ENCODE measurements at places on chromosomes 11 and 22.

GRCh38 chr11:64887757-64888405, 9.5 kb upstream of the EHD1 start:
- DNase-seq = no peak

GRCh38 chr11:11445441-11446185, 92.6 kb upstream of the CSNK2A3 start:
- no peak for DNase-seq

GRCh38 chr11:21931436-21932101, 261.3 kb upstream of the ANO5 start:
- no peak for DNase-seq

GRCh38 chr22:32355760-32356159, 1.9 kb upstream of the RFPL3 start:
- DNase-seq = no peak

DNA sequence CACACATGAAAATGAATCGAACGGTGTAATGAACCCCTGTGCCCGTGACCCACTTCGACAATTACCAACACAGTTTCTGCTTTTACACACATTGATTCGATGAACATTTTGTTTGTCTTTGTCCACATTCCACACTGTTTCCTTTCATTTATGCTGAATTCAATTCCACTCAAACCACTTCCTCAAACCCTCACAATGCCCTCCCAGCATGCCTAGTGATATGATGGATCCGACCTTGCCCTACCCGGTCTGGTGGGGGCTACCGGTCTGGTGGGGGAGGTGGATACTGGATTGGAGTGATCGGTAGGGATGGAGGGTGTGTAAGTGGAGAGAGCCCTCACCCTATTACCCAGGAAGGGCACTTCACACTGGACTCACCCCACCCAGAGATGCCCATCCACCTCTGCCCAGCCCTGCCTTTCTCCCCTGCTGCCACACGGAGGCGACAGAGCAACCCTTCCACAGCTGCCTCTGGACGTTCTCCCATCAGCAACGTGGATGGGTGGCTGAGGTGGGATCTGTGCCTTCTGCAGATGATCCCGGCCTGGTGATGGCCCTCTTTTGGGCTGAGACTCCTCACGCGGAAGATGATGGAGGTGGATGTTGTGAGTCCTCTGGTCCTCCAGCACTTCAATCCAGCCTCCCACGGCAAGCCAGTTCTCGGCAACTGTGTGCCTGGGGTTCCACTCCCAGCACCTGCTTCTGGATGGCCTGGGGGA, 33.0 kb upstream of the P2RY2 start:
- DNase-seq = no peak

DNA sequence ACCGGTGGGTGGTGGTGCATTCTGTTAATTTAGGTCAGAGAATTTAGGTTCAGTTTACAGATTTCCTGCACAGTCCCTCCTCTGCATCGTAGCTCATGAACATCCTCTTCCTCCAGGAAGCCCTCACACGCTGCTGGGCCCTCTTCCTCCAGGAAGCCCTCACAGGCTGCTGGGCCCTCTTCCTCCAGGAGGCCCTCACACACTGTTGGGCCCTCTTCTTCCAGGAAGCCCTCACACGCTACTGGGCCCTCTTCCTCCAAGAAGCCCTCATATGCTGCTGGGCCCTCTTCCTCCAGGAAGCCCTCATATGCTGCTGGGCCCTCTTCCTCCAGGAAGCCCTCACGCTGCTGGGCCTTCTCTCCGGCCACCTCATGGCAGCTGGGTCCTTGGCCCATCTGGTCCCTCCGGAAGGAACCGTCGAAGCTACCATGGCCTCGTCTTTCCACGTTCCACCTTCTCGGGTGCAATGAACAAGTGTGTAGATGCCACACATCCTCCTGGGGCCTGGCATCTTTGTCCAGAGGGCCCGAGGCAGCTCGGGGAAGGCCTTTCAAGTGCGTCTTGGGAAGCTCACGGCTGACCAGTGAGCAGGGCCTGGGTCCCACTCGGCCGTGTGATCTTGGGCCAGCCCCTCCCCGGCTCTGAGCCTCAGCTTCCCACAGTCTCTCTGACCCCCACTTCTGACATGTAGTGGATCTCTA, 58.9 kb upstream of the PPARA start:
- DNase-seq = no peak

DNA sequence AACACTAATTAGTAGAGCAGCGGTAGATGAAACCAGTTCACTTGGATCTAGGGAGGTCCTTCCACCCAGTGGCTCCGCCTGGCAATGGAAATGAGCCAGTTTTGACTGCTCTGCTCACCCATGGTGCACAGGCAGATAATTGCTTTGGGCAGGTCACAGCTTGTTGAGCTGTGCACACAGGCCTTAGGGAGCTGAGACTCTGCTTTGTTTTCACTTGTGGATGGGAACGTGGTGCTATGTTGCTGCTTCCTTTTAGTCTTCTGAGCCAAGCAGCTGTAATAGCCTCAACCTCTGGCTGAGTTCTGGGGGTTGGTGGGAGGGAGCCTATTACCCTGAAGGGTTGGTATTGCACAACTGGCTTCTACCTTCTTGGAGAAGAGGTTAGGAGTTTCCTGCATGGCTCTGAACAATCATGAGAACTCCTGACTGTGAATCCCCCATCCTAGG, 262.3 kb upstream of the MTNR1B start:
- DNase-seq = peak; percentile 1

DNA sequence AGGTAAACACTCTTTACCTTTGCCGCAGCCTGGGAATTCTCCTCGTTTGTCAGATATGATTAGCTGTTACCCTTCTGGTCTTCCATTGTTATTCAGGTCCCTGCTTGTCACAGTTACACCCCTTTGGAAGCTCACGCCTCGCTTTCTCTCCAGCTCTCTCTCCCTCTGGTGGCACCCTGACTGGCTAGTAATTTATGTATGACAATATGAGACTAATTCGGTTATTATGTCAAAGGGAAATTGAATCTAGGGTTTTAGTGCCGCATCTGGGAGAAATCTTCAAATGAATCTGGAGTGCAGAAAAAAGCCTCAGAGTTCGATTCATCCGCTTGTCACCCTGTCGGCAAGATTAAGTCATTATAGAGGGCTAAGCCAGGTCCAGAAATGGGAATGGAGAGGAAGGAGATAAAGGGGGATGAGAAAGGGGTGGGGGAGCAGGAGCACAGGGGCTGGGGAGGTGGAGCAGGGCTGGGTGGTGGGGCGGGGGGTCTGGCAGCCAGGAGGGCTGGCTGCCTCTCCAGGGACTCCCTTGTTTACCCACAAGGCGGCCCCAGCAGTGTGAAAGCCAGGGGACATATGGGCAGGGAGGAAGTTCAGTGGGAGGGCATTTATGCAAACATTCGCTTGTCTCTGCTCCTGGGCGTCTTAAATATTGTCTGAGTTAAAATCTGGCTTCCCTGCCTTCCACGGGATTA, 179.0 kb upstream of the NECTIN1 start:
- DNase-seq = no peak

- no peak for DNase-seq
Observed at GRCh38 chr11:31805037-31805628, 6.0 kb downstream of the PAX6 start.

DNA sequence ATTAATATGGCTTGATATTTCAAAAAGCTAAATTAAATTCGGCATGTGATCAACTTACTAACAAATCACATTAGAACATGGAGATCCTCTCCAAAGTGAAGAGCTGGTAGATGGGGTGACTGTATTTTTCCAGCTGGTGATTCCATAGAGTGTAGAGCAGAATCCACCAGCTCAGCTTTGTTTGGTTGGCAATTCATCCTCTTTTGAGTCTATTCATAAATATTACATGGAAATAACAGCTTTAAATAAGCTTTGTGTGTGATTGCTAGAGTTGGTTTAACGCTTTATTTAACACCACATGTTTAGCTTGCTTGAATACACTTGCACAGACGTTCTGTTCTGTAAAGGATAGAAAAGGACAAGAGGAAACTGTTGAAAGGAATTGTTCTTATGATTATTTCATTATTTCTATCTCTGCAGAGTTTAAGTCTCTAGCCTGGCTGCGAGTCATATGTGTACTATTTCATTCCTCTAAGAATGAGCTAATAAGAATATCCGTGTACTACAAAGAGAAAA, 738.3 kb upstream of the KIRREL3 start:
- no peak for DNase-seq

- no peak for DNase-seq
Observed at GRCh38 chr22:26766510-26767350, 109.3 kb downstream of the MIAT start.

DNA sequence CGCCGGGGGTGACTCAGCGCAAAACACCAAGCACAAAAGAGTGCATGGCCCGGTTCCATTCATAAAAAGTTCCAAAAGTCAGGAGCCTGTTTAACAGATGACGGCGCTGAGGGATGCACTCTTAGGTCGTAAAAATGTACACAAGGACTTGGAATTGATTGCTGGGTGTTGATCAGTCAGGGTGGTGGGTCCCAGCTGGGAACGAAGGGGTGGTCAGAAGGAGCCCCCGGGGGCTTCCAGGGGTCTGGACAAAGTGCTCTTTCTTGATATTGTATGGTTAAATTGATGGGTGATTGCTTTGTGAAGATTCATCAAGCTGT, 20.7 kb downstream of the IFITM10 start:
- DNase-seq = no peak

DNA sequence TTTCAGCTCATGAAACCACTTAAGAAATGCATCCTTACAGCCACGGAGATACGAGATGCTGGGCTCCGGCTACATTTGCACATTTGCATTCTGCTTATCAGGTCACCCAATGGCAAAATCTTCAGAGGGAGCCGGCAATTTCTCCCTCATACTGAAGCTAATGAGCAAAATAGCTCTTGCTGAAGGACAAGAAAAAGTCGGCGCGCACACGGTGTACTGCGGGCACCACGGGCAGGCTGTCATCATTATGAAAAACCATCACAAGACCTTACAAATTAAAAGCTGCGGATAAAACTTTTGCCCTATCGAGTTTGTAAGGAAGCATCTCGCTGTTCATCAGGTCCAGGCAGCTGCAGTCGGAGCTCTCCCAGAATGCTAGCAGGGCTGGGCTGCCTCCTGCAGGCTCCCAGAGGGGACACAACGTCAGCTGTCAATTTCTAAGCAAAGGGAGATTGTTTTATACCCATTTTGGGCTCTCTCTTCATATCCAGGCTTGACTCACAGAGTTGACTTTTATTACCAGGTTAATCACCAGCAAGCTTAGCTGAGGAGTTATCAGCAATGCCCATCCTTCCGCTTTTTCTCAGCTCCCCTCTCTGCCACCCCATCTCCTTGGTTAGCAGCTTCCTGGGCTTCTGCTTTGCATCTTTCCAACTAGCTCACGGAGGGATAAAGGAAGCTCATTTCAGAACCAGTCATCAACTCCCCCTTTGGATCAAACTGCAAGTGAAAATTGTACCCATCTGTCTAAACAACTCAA, 375.1 kb downstream of the OPCML start:
- no peak for DNase-seq

DNA sequence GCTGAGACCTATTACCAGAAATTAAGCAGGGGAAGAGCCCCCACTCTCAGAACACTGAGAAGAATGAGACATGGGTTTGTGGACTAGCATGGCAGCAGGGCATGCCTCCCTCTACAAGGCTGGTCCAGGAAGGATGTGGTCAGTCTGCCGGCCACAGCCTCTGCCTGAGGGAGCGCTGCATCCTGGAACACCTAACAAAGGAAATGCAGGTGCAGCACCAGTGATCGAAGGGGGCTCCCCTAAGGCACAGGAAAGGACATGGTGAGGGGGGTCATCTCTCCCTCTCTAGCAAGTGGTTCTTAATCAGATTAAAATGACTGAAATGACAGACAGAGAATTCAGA, 40.6 kb upstream of the ARL14EP start:
- DNase-seq = no peak

DNA sequence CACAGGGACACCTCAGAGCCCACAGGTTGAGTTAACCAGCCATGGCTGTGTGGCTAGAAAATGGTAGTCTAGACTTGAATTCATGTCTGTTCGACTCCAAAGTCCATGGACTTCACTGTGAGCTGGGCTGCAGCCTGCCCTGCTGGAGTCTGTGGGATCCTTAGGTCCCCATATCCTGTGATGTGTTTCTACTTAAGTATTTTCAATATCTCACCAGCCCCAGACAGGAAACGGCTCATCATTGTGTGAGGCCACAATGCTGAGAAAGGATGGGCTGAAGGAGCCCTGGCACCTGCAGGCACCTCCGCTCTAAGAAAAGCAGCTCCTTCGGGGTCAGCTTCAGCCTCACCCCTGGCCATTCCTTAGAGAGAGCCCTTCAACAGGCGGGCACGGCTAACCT, 93.1 kb downstream of the NAT10 start:
- no peak for DNase-seq

DNA sequence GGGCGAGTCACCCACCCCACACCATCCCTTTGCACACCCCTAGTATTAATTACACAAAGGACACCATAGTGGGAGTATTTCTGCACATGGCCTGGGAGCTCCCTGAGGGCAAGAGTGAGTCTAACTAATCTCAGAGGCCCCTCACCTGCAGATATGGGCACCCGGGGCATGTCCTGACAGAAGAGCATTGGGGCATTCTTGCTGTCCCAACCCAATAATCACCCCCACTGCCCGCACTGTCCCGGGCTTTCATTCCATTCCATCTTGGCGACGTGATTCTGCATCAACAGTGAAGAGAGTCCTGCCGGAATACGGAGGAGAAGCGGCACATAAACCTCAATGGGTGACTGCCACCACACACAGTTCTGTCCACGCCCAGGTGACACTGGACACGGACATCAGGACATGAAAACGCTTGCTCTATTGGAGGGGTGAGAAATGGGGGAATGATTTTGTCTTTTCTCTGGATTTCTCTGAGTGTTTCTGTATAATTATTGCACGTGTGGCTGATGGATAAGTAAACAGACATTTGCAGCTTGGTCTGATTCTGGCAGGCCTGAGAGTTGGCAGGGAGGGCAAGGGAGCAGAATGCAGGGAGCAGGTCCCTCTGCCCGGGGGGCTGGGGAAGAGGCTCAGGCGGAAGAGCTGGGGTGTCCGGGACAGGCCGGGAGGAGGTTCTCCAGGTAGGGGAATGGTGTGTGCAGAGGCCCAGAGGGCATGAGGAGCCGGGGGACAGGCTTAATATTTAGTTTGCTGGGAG, 38.2 kb downstream of the SCUBE1 start:
- no peak for DNase-seq

- DNase-seq = no peak
Observed at GRCh38 chr11:2674658-2675131, 25.1 kb downstream of the KCNQ1OT1 start.

DNA sequence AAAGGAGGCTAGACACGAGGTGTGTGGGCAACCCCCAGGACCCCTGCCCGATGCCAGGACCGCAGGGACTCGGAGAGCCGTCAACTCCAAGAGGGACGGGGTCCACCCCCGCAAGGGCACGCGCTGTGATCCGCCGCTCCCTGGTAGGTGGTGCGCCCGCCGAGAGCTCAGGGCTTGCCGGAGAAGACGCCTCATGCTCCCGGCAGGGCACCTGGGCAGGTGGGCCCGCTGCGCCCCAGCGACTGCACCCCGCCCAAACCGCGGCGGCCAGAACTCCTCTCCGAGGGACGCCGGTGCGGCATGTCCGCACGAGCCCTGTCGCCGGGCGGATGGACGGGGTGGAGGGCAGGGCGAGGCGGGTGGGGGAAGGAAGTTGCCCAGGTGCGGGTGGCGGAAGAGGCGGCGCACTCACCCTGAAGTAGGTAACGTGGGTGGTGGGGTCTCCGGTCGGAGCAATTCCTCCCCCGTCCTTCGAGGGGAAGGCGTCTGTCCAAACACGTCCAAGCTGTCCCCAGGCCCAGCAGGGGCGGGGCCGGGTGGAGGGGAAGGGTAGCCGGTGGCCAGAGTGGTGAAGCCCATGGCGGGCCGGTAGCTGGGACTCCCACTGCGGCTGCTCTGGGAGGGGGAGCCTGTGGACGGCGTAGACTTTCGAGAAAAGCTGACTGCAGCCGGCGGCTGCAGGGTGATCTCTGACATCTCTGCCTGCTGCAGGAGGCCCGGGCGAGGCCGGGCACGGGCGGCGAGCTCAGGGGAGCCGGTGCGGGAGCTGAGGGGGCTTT, 37.2 kb downstream of the IGSF9B start:
- no peak for DNase-seq
